ENCODE measurements at places on chromosomes 5 and 9. TPM values are rescaled to one million over a fixed set of nuclear protein-coding genes. Genes with fewer than 3 reads are reported as not detected.

CARTPT gene
- not detected for total RNA-seq

IFNA1 gene
- not detected for total RNA-seq

SNX24 gene
- 13.1 TPM for total RNA-seq

SPDL1 gene
- 27.2 TPM for total RNA-seq

AGTPBP1 gene
- 10.0 TPM for total RNA-seq

PCDHB15 gene
- total RNA-seq: under 0.01 TPM

MAMDC2 gene
- total RNA-seq: 7.7 TPM

SARDH gene
- total RNA-seq: 4.9 TPM

IFNA21 gene
- not detected for total RNA-seq

POLR3G gene
- total RNA-seq: 3.4 TPM

SCGB3A1 gene
- not detected for total RNA-seq

PCDHB9 gene
- total RNA-seq: 0.43 TPM

TNFSF15 gene
- 0.26 TPM for total RNA-seq

DIPK1B gene
- total RNA-seq: 5.3 TPM

PCDHB11 gene
- total RNA-seq: not detected

SLC2A6 gene
- 7.0 TPM for total RNA-seq

NIM1K gene
- total RNA-seq: 0.70 TPM

NFIB gene
- total RNA-seq: 46.8 TPM

PRRX2 gene
- total RNA-seq: 14.3 TPM

MRPL22 gene
- 35.9 TPM for total RNA-seq

ELOVL7 gene
- total RNA-seq: not detected

PLEKHG4B gene
- not detected for total RNA-seq

GABBR2 gene
- total RNA-seq: 0.68 TPM

SERF1A gene
- total RNA-seq: 5.8 TPM

NPR2 gene
- total RNA-seq: 13.5 TPM

CLIC3 gene
- total RNA-seq: 74.5 TPM

NADK2 gene
- 23.8 TPM for total RNA-seq

FOXD4L4 gene
- not detected for total RNA-seq

NEURL1B gene
- total RNA-seq: 1.5 TPM

NEUROG1 gene
- total RNA-seq: not detected

SLC25A2 gene
- not detected for total RNA-seq

FBXL17 gene
- 12.1 TPM for total RNA-seq

FOXD4L6 gene
- total RNA-seq: 0.09 TPM

FAM78A gene
- total RNA-seq: 2.0 TPM

CSF1R gene
- not detected for total RNA-seq

CCL27 gene
- not detected for total RNA-seq

TAS2R1 gene
- not detected for total RNA-seq

MARCHF11 gene
- total RNA-seq: not detected

GPR150 gene
- total RNA-seq: 0.26 TPM

CD274 gene
- total RNA-seq: 4.4 TPM

ACSL6 gene
- not detected for total RNA-seq

ARL10 gene
- total RNA-seq: 3.2 TPM

TRPM3 gene
- total RNA-seq: 0.09 TPM

Data from pericardium fibroblast (primary cell).